Left ventricle myocardium inferior (tissue), 1 donor: ENCODE measurements at places on chromosomes 7 and 10.

DNA sequence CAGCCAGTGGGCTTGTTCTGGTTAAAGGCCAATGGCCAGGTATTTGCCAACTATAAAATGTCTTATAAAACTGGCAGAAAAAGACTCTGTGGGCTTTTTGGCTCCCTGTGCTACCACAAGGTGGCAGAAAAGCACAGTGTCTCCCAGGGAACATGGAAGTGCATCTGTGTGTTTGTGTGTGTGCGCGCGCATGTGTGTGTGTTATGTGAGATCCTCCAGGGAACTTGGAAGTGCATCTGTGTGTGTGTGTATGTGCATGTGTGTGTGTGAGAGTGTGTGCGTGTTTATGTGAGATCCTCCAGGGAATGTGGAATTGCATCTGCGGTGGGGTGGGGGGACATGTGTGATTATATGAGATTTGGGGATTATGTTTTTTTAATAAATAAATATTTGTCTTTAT is 30.2 kb upstream of the ABI1 start:
- no peak overlapping the region for H3K27ac ChIP-seq
- no peaks in the 10 kb centered on the region for H3K4me1 ChIP-seq
- peaks cover 21% of the 10 kb centered on the region for H3K27me3 ChIP-seq
- H3K4me3 ChIP-seq: no peak overlapping the region
- H3K36me3 ChIP-seq: no peaks in the 10 kb centered on the region

- H3K4me1 ChIP-seq: no peaks in the 10 kb centered on the region
- H3K4me3 ChIP-seq: no peak overlapping the region
- DNase-seq: no peak
- H3K36me3 ChIP-seq: peaks cover 65% of the 10 kb centered on the region
- H3K27ac ChIP-seq: no peak overlapping the region
- H3K27me3 ChIP-seq: no peaks in the 10 kb centered on the region
Measured at GRCh38 chr7:35900651-35901050, 99.8 kb downstream of the SEPTIN7 start.

DNA sequence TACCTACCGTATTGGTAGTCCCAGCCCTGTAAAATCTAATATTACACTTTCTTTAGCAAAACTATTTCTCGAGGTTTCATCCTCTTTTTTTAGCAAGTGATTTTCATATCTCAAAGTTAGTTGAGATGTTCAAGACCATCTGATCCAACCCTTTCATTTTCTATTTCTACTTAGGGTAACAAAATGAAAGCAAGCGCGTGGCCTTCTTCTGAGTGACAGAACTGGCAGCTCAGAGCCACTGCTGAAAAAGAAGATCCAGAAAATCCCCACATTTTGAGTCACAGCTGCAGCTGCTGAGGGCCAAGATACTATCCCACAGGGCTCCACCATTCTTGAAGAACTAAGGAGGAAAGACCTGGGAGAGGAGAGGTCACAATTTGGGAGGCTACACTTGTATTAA is 24.8 kb upstream of the ZNF800 start:
- H3K4me3 ChIP-seq: no peak overlapping the region
- H3K27ac ChIP-seq: no peak overlapping the region
- H3K4me1 ChIP-seq: no peaks in the 10 kb centered on the region
- H3K36me3 ChIP-seq: no peaks in the 10 kb centered on the region
- DNase-seq: no peak

GRCh38 chr7:156778201-156778600 is 114.8 kb downstream of the LMBR1 start:
- H3K27me3 ChIP-seq: no peaks in the 10 kb centered on the region
- no peak overlapping the region for H3K27ac ChIP-seq
- H3K4me3 ChIP-seq: no peak overlapping the region
- no peaks in the 10 kb centered on the region for H3K4me1 ChIP-seq

DNA sequence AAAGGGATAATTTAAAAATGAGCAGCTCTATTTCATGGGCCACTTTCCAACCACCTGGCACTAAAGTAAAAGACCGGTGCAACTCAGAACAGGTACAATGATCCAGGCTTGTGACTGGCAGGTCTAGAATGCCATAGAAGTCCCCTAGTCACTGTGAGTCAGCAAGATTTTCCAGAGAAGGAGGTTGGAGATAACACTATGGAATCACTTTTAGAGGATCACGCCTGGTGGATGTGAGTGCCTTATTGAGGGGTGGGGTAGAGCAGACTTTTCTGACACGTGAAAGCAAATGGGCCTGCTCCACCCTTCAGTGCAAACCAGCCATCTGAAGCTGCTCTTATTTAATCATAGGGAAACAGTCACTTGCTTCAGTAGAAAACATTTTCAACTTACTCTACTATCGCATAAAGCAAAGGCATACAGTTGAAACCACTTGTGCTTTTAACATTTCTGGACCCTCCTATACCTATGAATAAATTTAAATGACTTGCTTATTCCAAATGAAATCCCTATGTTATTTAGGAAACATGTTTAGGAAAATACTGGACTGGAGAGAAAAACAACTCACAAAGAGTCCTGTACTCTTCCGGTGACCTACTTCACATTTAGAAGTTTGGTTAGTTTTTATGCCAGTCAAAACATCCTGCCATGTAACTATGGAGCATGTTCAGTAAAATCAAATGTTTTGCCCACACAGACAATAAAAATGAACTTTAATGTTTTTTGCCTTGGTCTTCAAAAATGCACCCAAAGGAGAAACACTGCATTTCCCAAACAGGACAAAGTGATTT is 21.5 kb upstream of the AKR1C1 start:
- H3K36me3 ChIP-seq: no peaks in the 10 kb centered on the region
- no peak for DNase-seq
- no peak overlapping the region for H3K4me3 ChIP-seq
- no peaks in the 10 kb centered on the region for H3K27me3 ChIP-seq
